H1 (cell line): ENCODE measurements at places on chromosomes 7 and 10. TPM values are rescaled to one million over a fixed set of nuclear protein-coding genes. Genes with fewer than 3 reads are reported as not detected.

Gene UTF1
- total RNA-seq: 21.7 and 21.8 TPM in 2 replicates

GRCh38 chr10:80500572-80501380 is 36.9 kb upstream of the SH2D4B start:
- H3K36me3 ChIP-seq: no peaks in the 10 kb centered on the region
- DNase-seq: no peak
- peaks cover 13% of the 10 kb centered on the region for H3K4me1 ChIP-seq

DNA sequence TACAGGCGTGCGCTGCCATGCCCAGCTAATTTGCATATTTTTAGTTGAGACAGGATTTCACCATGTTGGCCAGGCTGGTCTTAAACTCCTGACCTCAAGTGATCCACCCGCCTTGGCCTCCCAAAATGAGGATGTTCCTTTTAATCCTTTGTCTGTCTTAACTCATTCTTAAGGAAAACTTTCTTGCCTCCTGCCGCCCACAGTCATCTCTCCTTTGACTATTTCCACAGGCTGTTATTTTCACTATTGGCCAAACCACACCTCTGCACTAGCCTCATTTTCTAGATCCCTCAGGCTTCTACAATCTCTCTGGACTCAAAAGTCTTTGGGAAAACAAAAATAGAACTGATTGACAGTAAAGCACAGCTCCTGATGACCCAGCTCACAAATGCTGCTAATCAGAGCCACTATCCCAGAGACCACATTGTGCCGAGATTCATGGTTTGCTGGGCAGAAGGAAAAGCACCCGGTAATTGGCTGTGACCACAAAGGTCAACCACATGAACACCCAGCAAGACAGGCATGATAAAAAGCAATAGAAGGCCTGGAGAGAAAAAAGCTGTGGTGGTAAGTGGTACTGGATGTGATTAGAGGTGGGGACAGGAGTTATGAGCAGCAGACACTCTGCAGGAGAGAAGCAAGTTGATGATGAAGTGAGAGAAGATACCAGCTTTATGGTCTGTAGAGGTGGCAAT is 44.1 kb upstream of the ZNRF2 start:
- H3K4me3 ChIP-seq: no peak overlapping the region
- H3K4me1 ChIP-seq: no peaks in the 10 kb centered on the region
- H3K27ac ChIP-seq: no peak overlapping the region
- H3K27me3 ChIP-seq: no peaks in the 10 kb centered on the region
- no peak for DNase-seq

DNA sequence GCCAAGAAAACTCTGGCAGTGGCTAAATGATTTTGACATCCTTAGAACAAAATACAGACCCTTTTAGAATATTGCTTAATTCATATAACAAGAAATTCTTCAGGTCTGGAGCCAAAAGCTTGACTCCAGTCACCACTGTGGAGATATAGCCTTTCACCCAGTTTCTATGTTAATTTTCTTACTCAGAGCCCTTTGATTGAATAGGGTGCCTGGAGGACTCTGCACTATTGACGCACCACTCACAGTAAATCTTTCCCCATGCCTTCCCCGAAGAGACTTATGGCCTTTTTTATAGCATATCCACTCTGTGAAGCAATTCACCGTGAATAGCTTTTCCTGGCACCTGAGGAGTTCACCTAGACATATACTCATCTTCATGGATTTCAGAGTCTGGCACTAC is 613.8 kb downstream of the ZWINT start:
- no peaks in the 10 kb centered on the region for H3K4me1 ChIP-seq
- H3K27ac ChIP-seq: no peak overlapping the region

Gene TUBAL3
- not detected in 2 replicates for total RNA-seq

- H3K27me3 ChIP-seq: no peaks in the 10 kb centered on the region
- no peak overlapping the region for H3K27ac ChIP-seq
- no peak overlapping the region for H3K4me3 ChIP-seq
- H3K36me3 ChIP-seq: no peaks in the 10 kb centered on the region
Measured at GRCh38 chr7:42692621-42693020, 219.2 kb downstream of the C7orf25 start.

GRCh38 chr10:44034946-44035345 is 350.0 kb downstream of the CXCL12 start:
- DNase-seq: no peak
- no peaks in the 10 kb centered on the region for H3K36me3 ChIP-seq
- H3K27me3 ChIP-seq: no peaks in the 10 kb centered on the region

Gene AKR1C4
- total RNA-seq: not detected in 2 replicates

- H3K36me3 ChIP-seq: no peaks in the 10 kb centered on the region
- H3K27me3 ChIP-seq: no peaks in the 10 kb centered on the region
Measured at GRCh38 chr10:129760416-129760815, 203.7 kb downstream of the EBF3 start.

DNA sequence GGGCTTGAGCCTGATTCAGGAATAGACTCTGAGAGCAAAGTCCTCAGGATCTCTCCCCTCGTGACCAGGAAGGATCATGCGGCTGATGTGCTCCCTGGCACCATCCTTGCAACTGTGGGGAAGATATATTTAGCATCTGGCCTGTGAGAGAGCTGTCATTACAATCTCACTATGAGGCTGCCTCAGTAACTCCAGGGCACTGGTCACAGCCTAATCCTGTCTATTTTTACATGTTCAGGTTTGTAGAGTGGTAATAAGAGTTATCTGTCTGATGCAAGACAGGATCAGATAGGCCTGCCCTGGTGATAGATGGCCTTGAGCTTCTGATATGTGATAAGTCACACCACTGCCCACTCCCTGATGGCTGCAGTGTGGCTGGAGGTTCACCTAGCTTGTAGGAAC is 50.7 kb downstream of the PPP1R3C start:
- no peak overlapping the region for H3K27ac ChIP-seq
- H3K4me3 ChIP-seq: no peak overlapping the region
- H3K36me3 ChIP-seq: no peaks in the 10 kb centered on the region
- H3K4me1 ChIP-seq: no peaks in the 10 kb centered on the region
- no peak for DNase-seq

DNA sequence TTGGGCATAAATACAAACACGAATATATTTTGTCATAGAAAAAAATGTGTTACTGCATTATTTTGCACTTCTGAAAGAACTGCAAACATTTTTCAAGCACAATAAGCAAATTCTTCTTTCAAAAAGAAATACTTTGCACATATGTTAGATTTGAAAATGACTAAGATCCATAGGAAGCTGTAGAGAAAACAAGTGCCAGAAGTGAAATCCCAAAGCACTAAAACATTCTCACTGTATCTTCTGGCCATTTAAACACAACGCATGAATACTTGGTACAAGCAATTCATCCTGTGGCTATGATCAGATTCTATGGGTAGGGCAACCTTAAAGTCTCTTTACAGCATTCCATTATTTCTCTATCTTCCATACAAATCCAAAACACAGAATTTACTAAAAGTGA is 225.4 kb upstream of the IMMP2L start:
- H3K4me3 ChIP-seq: no peak overlapping the region
- no peak overlapping the region for H3K27ac ChIP-seq
- no peaks in the 10 kb centered on the region for H3K27me3 ChIP-seq
- DNase-seq: no peak
- H3K4me1 ChIP-seq: peaks cover 3% of the 10 kb centered on the region
